Dorsolateral prefrontal cortex (tissue), 122 donors: ENCODE measurements at places on chromosomes 2 and 18. TPM values are rescaled to one million over a fixed set of nuclear protein-coding genes. Genes with fewer than 3 reads are reported as not detected.

Gene BCL11A
- total RNA-seq: 136 TPM

DNA sequence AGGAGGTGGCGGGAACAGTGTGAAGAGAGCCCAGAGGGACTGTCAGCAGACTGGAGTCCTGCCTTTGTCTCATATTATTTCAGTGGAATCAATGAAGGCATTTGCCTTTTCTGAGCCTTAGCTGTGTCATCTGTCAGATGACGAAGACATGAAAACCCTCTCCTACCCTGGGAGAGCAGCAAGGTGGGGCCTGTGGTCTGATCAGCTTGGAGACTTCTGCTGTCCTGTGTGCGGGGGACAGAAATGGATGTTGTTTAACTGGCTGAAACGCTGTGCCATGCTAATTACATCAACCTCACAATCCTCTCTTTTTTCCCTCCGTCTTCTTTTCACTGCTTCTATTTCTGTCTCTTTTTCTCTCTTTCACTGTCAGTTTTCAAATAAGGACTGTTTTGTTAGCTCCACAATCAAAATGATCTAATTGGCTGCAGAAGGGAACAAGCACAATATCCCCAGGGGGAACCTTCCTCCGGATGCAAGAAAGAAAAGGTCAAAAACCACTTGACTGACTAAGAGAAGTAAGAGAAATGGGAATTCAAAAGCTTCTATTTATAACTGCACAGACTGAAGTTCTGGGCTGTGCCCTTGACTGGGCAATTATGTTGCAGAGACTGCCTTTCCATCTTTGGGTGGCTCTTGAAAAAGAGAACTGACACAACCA is 340.1 kb downstream of the CLIP4 start:
- no peak for DNase-seq

- no peak for DNase-seq
Measured at GRCh38 chr18:32930695-32931301, 158.0 kb upstream of the KLHL14 start.

- peak; percentile 40 for DNase-seq
Measured at GRCh38 chr18:44699572-44700261, 19.0 kb downstream of the SETBP1 start.

GRCh38 chr18:49026501-49027373 is 76.0 kb upstream of the SMAD7 start:
- DNase-seq: no peak
